CD4-positive, alpha-beta T cell (primary cell): ENCODE measurements at places on chromosomes 4 and X. TPM values are rescaled to one million over a fixed set of nuclear protein-coding genes. Genes with fewer than 3 reads are reported as not detected.

MSX1 gene
- not detected for total RNA-seq

USP17L28 gene
- not detected for total RNA-seq

FGA gene
- not detected for total RNA-seq

VCX3A gene
- not detected for total RNA-seq

ADH1A gene
- total RNA-seq, result not detected

PAGE4 gene
- total RNA-seq, result not detected

TCEAL7 gene
- not detected for total RNA-seq

AMBN gene
- not detected for total RNA-seq

GLOD5 gene
- not detected for total RNA-seq

CT45A3 gene
- not detected for total RNA-seq

- H3K4me1 ChIP-seq, result peaks cover 4% of the 10 kb centered on the region
- no peak overlapping the region for H3K4me3 ChIP-seq
- no peak overlapping the region for H3K27ac ChIP-seq
- H3K27me3 ChIP-seq, result no peaks in the 10 kb centered on the region
- no peak for DNase-seq
- H3K36me3 ChIP-seq, result no peaks in the 10 kb centered on the region
Measured at GRCh38 chr4:184331268-184331995, 113.8 kb upstream of the ENPP6 start.

DNA sequence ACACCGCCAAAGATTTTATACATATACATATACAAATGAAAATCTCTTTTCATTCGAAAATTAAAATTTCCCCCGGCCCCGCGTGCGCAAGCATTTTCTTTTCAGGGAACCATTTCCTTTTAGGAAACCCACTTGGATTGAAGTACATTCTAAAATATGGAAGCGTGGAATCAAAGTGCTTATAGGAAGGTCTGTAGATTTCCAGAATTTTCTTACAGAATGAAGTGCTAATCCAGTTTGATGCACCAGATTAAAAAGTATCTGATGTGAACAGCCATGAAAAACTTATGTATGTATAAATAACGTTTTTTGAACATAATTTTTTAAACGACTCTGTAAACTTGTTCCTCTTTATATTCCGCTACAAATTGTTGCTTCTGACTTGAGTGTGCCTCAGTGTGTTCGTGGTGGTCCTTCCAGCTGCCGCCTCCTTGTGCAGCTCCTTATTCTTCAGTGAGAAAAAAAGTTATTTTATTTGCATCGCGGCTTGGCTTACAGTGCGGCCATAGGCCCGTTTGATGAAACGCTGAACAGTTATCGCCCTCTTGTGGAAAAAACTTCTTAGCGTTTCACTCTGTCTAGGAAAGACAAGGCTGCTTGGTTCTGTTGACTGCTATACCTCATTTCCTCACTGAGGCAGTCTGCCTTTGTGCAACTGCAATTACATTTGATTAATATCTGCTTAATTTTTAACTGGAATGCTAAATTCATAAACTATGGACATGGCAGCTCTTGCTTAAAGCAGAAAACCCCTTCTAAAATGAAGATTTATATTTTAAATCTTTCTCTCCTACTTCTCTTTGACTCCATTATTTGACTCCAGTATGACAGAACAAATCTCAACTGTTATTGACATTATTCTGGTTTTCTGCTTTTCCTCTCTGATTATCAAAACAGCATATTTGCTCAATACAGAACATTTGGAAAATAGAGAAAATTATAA, 4.7 kb upstream of the NKX6-1 start:
- DNase-seq, result no peak
- H3K27ac ChIP-seq, result no peak overlapping the region
- no peak overlapping the region for H3K4me3 ChIP-seq
- H3K4me1 ChIP-seq, result peaks cover 11% of the 10 kb centered on the region

- no peak overlapping the region for H3K4me3 ChIP-seq
- no peak for DNase-seq
- no peaks in the 10 kb centered on the region for H3K4me1 ChIP-seq
- H3K27ac ChIP-seq, result no peak overlapping the region
- no peaks in the 10 kb centered on the region for H3K27me3 ChIP-seq
Measured at GRCh38 chr4:35695003-35695402, 549.3 kb downstream of the ARAP2 start.

DNA sequence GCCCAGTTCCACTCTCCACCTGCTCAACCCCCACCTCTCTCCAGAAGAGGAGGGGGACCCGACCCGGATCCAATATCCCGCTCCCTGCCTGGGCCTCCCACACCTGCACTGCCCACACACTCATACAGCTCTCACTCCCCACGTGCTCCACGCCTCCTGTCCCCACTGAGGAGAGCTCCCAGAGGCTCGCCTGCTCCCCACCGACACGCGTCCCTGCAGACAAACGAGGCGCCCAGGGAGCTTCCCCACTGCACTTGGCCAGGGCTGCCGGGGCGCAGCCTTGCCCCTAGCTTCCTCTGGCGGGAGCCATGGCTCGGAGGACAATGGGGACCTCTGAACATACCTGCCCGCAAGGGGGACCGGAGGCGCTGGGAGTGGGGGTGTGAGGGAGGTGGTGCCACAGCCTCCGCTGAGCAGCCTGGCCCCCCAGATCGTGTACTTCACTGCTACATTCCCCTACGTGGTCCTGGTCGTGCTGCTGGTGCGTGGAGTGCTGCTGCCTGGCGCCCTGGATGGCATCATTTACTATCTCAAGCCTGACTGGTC, 5.0 kb downstream of the SLC6A8 start:
- DNase-seq, result no peak
- peaks cover 3% of the 10 kb centered on the region for H3K27me3 ChIP-seq
- H3K4me1 ChIP-seq, result peaks cover 6% of the 10 kb centered on the region
- H3K36me3 ChIP-seq, result peaks cover 5% of the 10 kb centered on the region
- H3K27ac ChIP-seq, result no peak overlapping the region
- no peak overlapping the region for H3K4me3 ChIP-seq

GRCh38 chrX:46599051-46599560, 25.5 kb downstream of the CHST7 start:
- no peak overlapping the region for H3K27ac ChIP-seq
- no peaks in the 10 kb centered on the region for H3K27me3 ChIP-seq
- no peaks in the 10 kb centered on the region for H3K4me1 ChIP-seq
- peaks cover 2% of the 10 kb centered on the region for H3K36me3 ChIP-seq
- no peak overlapping the region for H3K4me3 ChIP-seq

- no peak for DNase-seq
- no peaks in the 10 kb centered on the region for H3K36me3 ChIP-seq
- no peak overlapping the region for H3K4me3 ChIP-seq
- H3K27ac ChIP-seq, result no peak overlapping the region
Measured at GRCh38 chr4:97778174-97778573, 365.1 kb downstream of the STPG2 start.

- no peak overlapping the region for H3K27ac ChIP-seq
- no peak overlapping the region for H3K4me3 ChIP-seq
- no peak for DNase-seq
- no peaks in the 10 kb centered on the region for H3K4me1 ChIP-seq
- no peaks in the 10 kb centered on the region for H3K27me3 ChIP-seq
Measured at GRCh38 chr4:84948056-84948455, 18.4 kb downstream of the WDFY3 start.

DNA sequence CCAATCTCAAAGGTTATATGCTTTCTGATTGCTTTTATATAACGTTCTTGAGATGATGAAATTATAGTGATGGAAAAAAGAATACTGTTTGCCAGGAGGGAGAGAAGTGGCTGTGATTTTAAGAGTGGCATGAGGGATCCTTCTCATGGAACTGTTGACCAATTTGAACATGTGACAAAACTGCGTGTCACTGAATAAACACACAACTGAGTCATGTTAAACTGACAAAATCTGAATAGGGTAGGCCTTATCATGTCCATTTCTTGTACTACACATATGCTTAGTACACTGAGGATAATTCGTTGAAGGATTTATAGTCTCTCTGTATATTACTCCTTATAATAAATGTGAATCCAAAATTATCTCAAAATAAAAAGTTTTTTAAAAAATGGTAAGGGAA, 22.2 kb upstream of the HSPA4L start:
- H3K36me3 ChIP-seq, result no peaks in the 10 kb centered on the region
- H3K27ac ChIP-seq, result no peak overlapping the region
- H3K27me3 ChIP-seq, result no peaks in the 10 kb centered on the region

- DNase-seq, result no peak
- no peaks in the 10 kb centered on the region for H3K27me3 ChIP-seq
- H3K27ac ChIP-seq, result no peak overlapping the region
Measured at GRCh38 chrX:80511969-80512760, 91.9 kb downstream of the TENT5D start.

DNA sequence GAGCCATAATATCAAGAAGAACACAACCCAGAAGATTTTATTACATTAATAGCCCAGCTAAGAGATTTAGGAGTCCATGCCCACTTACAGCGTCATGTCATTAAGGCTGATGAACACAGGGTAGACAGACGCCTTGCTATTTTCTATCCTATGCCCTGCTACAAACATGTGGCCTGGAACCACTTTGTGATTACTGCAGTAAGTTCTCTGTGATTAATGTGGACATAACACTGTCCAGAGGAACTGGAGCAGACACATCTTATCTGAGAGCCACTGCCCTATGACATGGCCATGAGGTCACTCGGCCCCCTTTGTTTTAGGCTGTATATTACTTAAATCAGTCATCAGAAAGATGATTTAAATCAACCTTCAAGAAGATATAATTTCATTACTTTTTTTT, 211.7 kb downstream of the MAML3 start:
- H3K4me3 ChIP-seq, result no peak overlapping the region
- no peaks in the 10 kb centered on the region for H3K27me3 ChIP-seq
- no peak for DNase-seq
- no peaks in the 10 kb centered on the region for H3K4me1 ChIP-seq
- no peak overlapping the region for H3K27ac ChIP-seq
- no peaks in the 10 kb centered on the region for H3K36me3 ChIP-seq

DNA sequence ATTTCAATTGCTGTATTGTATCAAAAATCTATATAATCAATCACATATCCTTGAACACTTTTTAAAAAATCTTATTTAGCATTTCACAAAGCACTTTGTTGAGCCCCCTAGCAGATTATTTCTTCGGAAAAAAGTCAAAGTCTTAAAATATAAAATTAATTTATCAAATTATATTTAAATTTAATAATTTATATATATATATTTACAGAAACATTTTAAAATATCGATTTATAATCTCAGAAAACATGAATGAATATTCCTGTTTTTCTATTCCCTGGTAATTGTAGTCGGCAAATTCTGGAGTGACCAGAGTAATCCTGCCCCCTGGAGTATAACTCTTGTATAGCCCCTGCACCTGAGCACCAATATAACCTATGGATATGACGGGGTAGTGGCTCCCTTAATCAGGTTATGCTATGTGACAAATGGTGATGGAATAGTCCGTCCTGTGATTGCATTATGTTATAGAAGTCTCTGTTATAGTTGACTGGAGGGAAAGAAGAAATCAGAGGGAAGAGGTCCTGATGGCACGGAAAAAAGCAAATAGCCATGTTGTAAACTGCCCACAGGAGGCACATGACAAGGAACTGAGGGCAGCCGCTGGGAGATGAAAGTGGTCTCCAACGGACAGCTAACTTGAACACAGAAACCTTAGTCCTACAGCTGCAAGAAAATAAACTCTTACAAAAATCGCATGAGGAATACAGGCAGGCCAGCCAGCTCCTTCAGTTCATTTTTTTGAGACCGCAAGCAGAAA, 1092.3 kb downstream of the ARAP2 start:
- no peaks in the 10 kb centered on the region for H3K36me3 ChIP-seq
- no peak for DNase-seq
- H3K27ac ChIP-seq, result no peak overlapping the region
- H3K4me3 ChIP-seq, result no peak overlapping the region
- H3K27me3 ChIP-seq, result no peaks in the 10 kb centered on the region
- no peaks in the 10 kb centered on the region for H3K4me1 ChIP-seq

DNA sequence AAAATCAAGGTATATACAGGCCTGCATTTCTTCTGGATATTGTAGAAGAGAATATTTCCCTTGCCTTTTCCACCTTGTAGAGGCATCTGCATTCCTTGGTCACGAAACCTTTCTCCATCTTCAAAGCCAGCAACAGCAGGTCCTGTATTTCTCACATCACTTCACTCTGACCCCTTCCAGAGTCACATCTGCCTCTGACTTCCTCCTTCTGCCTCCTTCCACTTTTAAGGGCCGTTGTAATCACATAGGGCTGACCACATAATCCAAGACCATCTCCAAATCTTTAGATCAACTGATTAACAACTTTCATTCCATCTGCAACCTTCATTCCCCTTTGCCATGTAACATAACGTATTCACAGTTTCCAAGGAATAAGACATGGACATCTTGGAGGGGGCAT, 38.3 kb upstream of the NDP start:
- H3K4me1 ChIP-seq, result peaks cover 5% of the 10 kb centered on the region
- H3K27ac ChIP-seq, result no peak overlapping the region
- DNase-seq, result no peak
- H3K4me3 ChIP-seq, result no peak overlapping the region
- no peaks in the 10 kb centered on the region for H3K27me3 ChIP-seq

GRCh38 chr4:10687526-10687925, 3.0 kb upstream of the CLNK start:
- no peak overlapping the region for H3K27ac ChIP-seq
- H3K4me1 ChIP-seq, result no peaks in the 10 kb centered on the region
- no peak for DNase-seq
- no peak overlapping the region for H3K4me3 ChIP-seq

GRCh38 chrX:9282325-9282724, 182.5 kb upstream of the TBL1X start:
- H3K36me3 ChIP-seq, result no peaks in the 10 kb centered on the region
- no peak overlapping the region for H3K4me3 ChIP-seq
- no peak overlapping the region for H3K27ac ChIP-seq
- no peak for DNase-seq
- no peaks in the 10 kb centered on the region for H3K27me3 ChIP-seq

- no peaks in the 10 kb centered on the region for H3K27me3 ChIP-seq
- DNase-seq, result no peak
- H3K4me3 ChIP-seq, result no peak overlapping the region
- no peak overlapping the region for H3K27ac ChIP-seq
- no peaks in the 10 kb centered on the region for H3K4me1 ChIP-seq
Measured at GRCh38 chr4:123547216-123548165, 150.9 kb downstream of the SPRY1 start.

DNA sequence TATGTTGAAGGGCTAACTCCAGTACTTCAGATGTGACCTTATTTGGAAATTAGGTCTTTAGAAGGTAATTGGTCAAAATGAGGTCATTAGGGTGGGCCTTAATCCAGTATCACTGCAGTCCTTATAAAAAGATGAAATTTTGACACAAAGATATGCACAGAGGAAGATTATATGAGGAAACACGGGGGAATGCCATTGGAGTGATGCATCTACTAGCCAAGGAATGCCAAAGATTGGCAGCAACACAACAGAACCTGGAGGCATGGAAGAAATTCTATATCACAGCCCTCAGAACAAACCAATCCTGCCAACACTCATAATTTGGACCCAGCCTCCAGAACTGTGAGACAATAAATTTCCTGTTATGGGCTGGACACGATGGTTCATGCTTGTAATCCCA, 17.6 kb downstream of the TRIM61 start:
- H3K36me3 ChIP-seq, result no peaks in the 10 kb centered on the region
- no peak for DNase-seq
- H3K27me3 ChIP-seq, result no peaks in the 10 kb centered on the region
- H3K27ac ChIP-seq, result no peak overlapping the region
- H3K4me3 ChIP-seq, result no peak overlapping the region

- no peaks in the 10 kb centered on the region for H3K27me3 ChIP-seq
- no peak for DNase-seq
- H3K27ac ChIP-seq, result no peak overlapping the region
- H3K4me1 ChIP-seq, result peaks cover 22% of the 10 kb centered on the region
- H3K4me3 ChIP-seq, result no peak overlapping the region
Measured at GRCh38 chr4:109611045-109611646, 51.1 kb downstream of the MCUB start.
